ENCODE measurements at places on chromosomes 7 and 10. TPM values are rescaled to one million over a fixed set of nuclear protein-coding genes. Genes with fewer than 3 reads are reported as not detected.

GATA3 gene
- 1.1 TPM for total RNA-seq

TACC2 gene
- total RNA-seq, result 377 TPM

PODXL gene
- total RNA-seq, result 61.2 TPM

GRCh38 chr7:157573244-157573643 lies 236.4 kb downstream of the DNAJB6 start:
- DNase-seq, result no peak

DNA sequence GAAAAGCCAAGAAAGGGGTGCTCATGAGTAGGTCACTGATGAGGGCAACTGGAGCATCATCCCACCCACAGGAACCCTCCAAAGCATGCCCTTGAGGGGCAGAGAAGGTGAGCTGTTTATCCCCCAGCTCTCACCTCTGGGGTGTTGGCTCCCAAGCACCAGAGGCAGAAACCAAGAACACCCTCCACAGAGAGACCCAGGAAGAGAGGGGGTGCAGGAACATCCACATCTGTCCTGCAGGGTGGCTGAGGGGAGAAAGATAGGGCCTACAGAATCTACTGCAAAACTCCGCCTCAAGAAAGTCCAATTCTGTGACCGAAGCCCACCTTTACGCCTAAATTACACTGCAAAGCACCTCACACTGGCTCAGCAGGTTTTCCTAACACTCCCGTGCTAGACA lies 40.1 kb downstream of the GPAM start:
- DNase-seq, result no peak

DNA sequence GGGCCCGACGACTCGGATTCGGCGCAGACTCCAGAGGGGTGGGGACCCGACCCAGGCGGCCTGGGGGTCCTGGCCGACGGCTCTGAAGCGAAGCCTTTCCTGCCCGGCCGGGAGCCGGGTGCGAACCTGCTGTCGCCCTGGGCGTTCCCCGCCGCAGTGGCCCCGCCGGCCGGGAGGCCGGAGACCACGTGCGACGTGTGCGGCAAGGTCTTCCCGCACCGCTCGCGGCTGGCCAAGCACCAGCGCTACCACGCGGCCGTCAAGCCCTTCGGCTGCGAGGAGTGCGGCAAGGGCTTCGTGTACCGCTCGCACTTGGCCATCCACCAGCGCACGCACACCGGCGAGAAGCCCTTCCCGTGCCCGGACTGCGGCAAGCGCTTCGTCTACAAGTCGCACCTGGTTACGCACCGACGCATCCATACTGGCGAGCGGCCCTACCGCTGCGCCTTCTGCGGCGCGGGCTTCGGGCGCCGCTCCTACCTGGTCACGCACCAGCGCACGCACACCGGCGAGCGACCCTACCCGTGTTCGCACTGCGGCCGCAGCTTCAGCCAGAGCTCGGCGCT lies 15.4 kb downstream of the ZNF316 start:
- no peak for DNase-seq

GRCh38 chr10:100662067-100662466 lies 83.3 kb upstream of the PAX2 start:
- no peak for DNase-seq

Data from left ventricle myocardium superior (tissue), 1 donor.